ENCODE measurements at places on chromosomes 11 and 22. TPM values are rescaled to one million over a fixed set of nuclear protein-coding genes. Genes with fewer than 3 reads are reported as not detected.

SMIM35 gene
- not detected for total RNA-seq

TUG1 gene
- 57.4 TPM for total RNA-seq

EFCAB6 gene
- total RNA-seq, result 0.36 TPM

NNMT gene
- total RNA-seq, result not detected

OVOL1 gene
- total RNA-seq, result not detected

CDC42EP1 gene
- total RNA-seq, result 0.19 TPM
